ENCODE measurements at places on chromosomes 3 and 15. TPM values are rescaled to one million over a fixed set of nuclear protein-coding genes. Genes with fewer than 3 reads are reported as not detected.

KBTBD8 gene
- 2.4 TPM for total RNA-seq

ARNT2 gene
- total RNA-seq, result 5.4 TPM

DNA sequence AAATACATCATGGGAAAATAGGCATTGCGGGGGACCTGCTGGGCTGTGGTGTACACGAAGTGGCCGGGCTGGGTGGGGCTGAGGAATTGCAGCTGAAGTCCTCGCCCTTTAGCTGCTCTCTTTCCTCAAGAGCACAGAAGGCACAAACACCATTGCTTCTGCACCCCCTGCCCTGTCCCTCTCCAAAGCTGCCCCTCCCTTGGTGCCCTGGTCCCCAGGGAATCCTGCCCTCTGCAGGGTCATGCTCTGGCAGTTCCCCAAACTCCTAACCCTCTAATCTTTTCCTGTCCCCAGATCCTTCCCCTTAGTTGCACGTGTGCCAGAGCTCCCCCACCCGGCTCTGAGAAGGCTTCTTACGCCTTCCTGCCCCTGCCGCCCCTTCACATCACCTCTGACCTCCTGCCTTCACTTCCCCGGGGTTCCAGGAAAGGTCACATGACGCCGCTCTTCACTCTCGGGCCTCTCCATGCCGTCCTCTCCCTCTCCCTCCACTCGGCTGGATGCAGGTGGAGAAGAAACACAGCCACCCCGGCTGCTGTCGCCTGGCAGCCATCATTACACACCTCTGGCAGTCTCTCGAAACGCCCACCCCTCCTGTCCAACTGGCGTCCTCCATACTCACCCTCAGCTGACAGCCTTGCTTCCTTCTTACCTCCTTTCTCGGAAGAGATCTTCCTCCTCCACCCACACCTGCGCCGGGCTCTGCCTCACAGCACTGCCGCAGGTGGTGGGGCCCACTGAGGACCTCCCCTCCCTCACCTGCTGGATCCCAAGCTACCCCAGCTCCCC is 6.9 kb upstream of the PCSK6 start:
- DNase-seq, result peak; percentile 88

GRCh38 chr15:46307746-46308145 is 672.9 kb downstream of the SQOR start:
- no peak for DNase-seq

GRCh38 chr3:141373232-141373631 is 4.9 kb downstream of the ZBTB38 start:
- no peak for DNase-seq

DNA sequence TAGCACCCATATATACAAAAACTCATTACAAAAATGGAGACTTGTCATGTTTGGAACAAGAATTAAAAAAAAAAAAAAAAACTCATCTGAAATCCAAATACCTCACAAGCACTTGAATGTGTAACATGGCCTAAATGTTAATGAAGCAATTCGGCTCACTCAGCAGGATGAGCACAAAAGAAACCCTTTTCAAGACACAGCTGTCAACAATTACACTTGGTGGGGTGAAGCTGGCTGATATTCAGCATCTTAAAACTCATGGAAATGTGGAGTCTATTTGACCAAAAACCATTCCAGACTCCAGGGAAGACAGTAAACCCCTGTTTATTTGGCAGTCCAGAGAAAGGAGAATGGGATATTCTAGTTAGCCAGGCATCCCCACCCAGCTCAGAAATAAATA is 205.4 kb upstream of the TSC22D2 start:
- peak; percentile 47 for DNase-seq

- no peak for DNase-seq
Observed at GRCh38 chr3:129036222-129037092, 24.1 kb upstream of the GP9 start.

- no peak for DNase-seq
Observed at GRCh38 chr3:46959161-46959511, 17.4 kb downstream of the CCDC12 start.

- DNase-seq, result no peak
Observed at GRCh38 chr15:82986442-82986780, 401 bp downstream of the RAMAC start.

GRAMD2A gene
- total RNA-seq, result 0.33 TPM

DNA sequence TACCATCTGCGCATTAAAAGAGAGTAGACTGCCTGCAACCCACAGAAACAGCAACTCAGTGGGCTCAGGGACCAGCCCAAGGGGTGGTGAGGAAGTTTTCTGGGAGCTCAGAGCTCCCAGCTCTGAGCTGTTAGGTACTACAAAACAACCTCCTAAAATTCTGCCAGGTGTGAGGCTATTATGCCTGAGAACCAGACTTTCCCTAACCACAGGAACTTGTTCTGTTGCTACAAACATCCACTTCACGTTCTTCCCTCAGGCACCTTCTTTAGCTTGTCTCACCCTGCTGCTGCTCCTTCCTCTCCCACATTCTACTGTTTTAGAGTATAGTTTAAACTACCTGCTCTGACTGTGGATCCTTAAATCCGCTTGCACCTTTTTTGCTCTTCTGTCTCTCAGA is 399.4 kb downstream of the ROBO1 start:
- no peak for DNase-seq

Measured in esophagus muscularis mucosa (tissue), 4 donors.